NCI-H524 treated with DMSO at 0.1 percent for 48 hours (cell line): ENCODE measurements at places on chromosomes 1 and 21.

DNA sequence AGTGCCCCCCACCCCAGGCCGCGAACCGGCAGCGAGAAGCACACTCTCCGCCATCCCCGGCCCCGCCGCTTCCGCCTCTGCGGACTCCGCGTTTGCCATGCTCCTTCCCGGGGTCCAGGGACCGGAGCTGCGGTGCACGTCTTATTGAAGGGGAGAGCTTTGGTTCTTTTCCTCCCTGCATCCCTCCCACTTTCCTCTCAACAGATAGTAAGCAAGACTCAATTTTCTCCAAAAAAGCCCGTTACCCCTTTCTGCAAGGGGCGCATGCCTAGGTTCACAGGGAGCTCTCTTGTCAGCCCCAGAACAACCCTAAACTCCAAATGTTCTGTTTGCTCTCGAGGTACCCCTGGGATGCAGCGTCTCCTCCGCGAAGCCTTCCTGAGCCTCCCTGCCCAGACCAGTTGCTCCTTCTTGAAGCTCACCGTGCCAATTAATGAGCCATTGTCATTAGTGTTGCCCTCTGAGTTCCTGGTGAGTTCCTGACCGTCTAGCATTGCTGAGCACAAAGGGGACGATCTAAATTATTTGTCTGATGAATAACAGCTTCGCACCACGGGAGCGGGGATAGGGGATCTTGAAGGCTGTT, 8.1 kb downstream of the FOXD3 start:
- no peak for DNase-seq

DNA sequence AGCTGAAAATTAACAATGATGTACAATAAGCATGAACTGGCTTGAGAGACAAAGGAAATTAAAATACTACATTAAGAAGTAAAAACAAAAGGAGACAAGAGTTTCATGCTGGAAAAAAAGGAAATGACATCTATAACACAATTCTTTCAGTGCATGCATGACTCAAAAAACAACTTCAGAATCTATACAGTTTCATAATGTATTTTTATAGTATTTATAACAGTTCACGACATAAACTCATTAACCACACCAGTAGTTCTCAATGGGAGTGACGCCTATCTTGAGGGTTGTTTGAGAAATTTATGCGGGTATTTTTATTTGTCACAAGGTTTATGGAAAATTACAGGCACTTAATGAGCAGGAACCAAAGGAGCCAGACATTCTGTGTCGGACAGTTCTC, 168.5 kb downstream of the SMYD3 start:
- DNase-seq: no peak

- no peak for DNase-seq
These were observed 6.0 kb downstream of the TRPM2 start for GRCh38 chr21:44359396-44359795.

DNA sequence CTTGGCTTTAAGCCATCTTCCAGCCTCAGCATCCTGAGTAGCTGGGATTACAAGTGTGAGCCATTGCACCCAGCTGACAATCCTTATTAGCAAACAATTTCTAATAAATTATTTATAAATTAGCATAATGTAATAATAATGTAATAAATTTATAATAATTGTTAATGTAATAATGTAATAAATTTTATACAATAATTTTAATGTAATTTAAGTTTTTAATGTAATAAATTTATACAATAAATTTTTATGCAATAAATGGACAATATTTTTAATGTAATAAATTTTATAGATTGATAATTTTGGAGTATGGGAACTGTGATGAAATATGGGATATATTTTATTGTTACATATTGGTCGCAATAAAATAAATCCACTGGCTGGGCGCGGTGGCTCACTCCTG, 1457.5 kb downstream of the KCNT2 start:
- DNase-seq: no peak

DNA sequence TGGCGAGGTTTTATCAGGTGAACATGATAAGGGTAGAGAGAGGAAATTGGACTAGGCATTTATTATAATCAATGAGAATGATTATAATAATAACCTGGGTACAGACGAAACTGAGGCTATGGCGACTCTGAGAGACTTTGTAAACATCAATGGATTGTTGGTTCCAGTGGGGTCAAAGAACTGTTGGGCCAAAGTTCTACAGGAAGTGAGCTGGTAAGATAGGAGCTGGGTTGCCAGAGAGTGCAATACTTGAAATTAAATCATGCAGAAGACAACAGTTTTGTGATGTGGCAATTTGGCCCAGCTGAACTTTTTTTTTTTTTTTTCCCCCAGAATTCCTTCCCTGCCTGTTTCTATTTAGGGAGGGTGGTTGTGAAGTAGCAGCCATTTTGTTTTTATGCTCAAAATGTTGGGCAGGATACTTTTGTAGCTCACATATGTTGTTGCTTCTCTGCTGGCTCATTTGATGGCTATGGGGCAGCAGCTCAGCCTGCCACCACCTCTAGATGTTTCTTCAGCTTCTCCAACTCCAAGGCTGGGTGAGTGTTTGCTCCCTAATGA, 286.5 kb upstream of the B3GALT2 start:
- DNase-seq: no peak

DNA sequence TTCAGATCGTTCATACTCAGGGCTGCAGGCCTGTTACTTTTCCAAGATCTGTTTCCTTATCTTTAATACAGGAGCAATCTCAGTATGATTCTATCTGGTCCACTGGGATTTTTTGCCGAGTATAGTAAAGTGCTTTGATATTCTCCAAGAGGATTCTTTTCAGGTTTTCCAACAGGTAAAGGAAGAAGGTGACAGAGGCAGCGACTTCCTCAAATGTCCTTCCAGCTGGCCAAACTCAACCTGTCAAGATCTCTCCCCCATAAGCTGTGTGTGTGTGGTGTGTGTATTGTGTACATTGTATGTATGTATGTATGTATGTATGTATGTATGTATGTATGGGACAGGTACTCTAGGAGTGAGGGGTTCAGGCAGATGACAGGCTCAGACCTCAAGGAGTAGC, 1.1 kb downstream of the AKR1A1 start:
- DNase-seq: no peak

DNA sequence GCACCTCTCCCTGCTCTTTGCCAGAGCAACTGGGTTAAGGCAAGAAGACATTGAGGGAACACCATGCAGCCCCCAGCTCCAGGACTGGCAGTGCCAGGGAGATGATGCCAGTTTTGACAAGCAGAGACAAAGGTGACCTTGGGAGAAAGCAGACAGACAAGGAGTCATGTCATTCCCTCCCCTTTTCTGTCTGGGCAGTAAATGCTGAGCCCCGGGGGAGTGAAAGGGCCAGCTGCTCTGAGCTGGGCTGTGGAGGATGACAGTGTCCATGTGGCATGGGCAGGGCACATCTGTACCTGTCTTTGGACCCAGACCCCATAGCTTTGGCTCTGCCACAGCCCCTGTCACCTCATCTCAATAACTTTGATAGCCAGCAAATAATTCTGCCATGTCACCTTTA, 24.2 kb downstream of the PLEKHA6 start:
- no peak for DNase-seq

GRCh38 chr21:22728091-22728490, 1729.9 kb downstream of the NCAM2 start:
- DNase-seq: no peak

GRCh38 chr1:197137322-197137721, 9.1 kb downstream of the ASPM start:
- DNase-seq: no peak

GRCh38 chr1:209363112-209363511, 220.4 kb upstream of the CAMK1G start:
- DNase-seq: no peak

GRCh38 chr1:41851589-41851988, 67.1 kb downstream of the HIVEP3 start:
- DNase-seq: no peak

DNA sequence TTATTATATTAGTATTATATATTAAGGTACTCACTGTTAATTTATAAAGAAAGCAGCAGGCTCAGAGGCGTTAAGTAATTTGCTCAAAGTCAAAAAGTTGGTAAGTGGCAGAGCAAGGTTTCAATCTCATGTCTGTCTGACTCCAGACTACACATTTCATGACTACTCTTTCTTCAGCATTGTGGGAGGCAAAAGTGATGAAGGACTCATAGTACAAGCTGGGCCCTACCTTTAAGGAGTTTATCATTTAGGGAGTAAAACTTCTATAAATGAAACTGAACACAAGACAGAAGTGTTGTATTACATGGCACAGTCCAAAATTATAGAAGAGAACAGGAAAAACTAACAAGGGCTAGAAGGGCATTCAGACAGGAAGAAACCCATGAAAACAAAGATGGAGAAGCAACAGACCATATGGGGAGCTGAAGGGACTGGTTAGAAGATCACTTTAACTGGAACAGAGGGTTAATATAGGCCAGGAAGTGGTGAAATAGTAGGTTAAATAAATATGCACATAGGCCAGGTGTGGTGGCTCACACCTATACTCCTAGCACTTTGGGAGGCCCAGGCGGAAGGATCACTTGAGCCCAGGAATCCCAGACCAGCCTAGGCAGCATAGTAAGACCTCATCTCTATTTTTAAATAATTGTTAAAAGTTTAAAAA, 11.5 kb downstream of the SORT1 start:
- no peak for DNase-seq

DNA sequence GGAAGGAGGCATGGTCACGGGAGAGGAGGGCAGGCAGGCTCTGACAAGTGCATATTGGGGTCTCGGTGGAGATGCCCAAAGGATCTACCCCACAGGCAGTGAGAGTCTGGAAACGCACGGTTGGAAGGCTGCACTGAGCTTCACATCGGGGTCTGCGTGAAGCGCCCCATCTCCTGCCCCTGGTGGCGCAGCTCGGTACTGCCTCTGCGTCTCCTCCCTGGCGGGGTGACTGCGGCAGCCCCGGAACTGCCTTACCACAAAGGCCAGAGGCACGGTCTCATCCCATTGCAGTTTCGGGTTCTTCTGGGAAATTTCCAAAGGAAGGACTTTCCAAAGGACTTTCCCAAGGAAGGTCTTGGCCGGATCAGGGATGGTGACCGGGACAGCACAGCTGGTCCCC, 69.2 kb upstream of the AJAP1 start:
- DNase-seq: no peak

DNA sequence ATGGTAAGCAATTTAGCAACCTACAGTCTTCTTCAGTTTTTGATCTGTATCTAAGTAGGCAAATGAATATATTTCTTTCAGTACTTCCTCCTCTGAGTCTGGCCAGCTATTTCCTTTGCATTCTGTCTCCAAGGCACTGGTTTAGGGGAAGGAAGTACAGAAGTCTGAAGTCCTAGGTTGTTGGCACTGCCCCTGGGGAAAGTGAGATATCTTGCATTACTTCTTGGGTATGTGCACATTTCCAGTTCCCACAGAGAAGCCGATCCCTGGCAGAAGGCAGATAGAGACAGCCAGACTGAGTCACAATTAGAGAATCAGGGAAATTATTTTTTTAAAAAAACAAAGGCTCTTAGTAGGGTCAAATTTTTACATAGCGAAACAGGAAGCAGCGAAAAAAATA, 98.8 kb downstream of the RASAL2 start:
- DNase-seq: no peak

GRCh38 chr1:25858494-25858893, 763 bp downstream of the AUNIP start:
- no peak for DNase-seq

GRCh38 chr1:85116856-85117255, 68.6 kb upstream of the MCOLN3 start:
- no peak for DNase-seq

GRCh38 chr1:219273088-219273686, 99.5 kb downstream of the LYPLAL1 start:
- no peak for DNase-seq

DNA sequence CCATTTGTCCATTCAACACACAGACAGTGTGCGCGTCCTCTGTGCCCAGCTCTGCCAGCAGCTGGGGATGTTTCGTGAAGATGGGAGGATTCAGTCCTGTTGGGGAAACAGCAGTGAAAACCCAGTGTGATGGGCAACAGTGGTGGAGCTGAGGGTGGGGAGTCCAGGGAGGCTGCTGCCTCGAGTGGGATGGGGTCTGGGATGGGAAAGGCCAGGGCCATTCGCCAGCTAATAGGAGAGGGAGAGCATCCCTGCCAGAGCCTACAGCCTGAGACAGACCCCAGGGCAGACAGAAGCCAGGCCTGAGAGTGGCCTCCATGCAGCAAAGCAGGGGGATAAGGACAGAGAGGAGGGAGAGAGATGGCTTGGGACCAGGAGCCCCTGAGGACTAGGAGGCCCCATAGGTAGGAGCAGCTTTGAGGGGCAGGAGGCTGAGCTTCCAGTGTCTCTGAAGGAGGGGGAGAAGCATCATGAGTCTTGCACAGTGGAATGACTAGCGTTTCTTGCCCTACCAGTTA, 252.6 kb downstream of the NPHP4 start:
- no peak for DNase-seq

DNA sequence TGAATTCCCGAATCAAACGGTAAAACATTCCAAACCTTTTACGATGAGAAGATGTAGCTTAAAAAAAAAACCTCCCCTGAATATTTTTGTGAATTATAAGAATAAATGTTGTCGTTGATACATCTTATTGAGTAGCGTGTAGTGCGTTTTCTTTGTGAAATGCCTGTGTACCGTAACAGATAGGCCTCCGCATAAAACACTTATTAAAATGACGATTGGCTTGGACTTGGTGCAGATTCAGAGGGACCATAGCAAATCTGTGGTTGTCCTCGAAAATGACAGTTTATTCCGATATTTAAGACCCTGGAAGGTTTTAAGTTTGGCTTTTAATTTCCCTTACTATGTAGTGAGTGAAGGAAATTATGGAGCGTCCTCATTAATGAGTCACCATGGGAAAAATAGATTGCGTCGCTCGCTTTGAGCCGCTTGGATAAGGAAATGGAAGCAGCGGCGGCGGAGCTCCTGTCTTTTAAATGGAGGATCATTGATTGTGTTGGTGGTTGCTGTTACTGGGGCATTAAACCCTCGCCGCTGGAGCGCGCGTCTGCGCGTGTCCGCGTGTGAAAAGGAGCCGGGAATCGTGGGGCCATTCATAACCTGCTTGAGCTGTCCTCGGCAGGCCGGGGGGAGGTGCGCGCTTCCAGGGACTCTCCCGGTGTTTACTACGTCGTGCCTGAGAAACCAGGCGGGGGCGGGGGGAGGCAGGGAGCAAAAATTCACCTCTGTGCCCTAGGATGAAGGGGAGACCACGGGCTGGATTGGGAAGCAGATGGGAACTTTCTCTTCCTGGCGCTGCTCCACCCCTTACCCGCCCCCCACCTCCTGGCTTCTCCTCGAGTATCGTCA, 1.6 kb downstream of the SPEN start:
- DNase-seq: peak; percentile 81

GRCh38 chr1:226425431-226426031, 17.6 kb upstream of the PARP1 start:
- DNase-seq: no peak
